SJSA1 (cell line): ENCODE measurements at places on chromosomes 3 and 15.

DNA sequence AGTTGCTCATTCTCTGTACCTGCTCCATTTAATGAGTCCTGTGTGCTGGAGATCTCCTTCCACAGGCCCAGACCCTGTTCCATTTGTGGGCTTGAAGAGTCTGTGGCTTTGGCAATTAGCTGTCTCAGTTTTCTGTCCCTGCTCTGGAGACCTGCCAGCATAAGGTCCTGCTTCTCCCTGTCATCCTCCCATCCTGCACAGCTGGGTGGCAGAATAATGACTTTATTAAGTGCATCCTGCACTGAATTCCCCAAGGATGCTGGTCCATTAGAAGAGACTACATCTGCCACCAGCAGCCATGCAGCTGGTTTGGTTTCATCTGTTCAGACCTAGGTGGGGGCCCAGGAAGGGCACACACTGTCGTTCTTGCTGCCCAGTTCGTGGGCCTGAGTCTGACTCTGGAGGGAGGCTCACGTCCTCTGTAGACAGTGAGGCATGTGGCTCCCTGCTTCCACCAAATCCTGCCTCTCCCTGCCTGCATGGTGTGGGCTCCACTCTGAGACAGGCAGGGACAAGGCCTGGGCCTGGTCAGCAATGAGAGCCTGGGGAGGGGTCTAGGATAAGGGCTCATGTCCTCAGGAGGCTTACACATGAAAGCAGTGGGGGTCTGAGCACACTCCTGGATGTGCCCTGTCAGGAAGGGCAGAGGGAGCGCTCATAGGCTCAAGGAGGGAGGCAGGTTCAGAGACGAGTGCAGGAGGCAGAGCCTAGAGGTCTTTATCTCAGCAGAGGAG, 78.4 kb upstream of the PRR23E start:
- no peak for DNase-seq

DNA sequence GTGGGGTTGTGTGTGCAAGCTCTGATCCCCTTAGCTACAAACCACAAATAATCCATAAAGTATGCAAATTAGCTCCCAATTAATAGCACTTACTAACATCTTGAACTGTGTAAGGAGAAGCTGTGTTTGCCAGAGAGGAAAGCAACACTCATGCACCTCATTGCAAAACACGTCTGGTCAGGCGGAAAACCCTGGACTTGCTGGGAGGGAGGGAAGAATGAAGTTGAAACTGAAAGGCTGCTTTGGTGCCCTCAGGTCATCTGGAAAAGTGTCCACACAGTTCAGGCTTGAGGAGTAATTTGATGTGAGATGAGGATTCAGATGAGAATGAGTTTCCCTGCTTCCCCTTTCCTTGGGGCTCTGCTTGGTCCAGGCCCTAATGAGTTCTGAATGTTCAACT, 185.5 kb upstream of the ANKRD28 start:
- DNase-seq: no peak

DNA sequence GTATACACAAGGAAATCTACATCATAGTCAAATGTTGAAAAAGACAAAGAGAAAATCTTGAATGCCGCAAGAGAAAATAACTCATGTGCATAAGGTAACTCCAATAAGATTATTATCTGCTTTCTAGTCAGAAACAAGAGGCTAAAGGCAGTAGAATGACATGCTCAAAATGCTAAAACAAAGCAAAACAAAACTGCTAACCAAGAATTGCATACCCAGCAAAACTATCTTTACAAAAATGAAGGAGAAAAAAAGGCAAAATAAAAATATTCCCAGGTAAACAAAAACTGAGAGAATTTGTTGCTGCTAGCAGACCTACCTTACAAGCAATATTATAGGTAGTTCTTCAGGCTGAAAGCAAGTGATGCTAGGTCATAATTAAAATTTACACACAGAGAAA, 76.4 kb upstream of the TMEM158 start:
- DNase-seq: no peak

- DNase-seq: no peak
These were observed 466.7 kb downstream of the C3orf38 start for GRCh38 chr3:88616413-88616812.

- no peak for DNase-seq
These were observed 52.6 kb downstream of the MTHFS start for GRCh38 chr15:79844221-79844620.

DNA sequence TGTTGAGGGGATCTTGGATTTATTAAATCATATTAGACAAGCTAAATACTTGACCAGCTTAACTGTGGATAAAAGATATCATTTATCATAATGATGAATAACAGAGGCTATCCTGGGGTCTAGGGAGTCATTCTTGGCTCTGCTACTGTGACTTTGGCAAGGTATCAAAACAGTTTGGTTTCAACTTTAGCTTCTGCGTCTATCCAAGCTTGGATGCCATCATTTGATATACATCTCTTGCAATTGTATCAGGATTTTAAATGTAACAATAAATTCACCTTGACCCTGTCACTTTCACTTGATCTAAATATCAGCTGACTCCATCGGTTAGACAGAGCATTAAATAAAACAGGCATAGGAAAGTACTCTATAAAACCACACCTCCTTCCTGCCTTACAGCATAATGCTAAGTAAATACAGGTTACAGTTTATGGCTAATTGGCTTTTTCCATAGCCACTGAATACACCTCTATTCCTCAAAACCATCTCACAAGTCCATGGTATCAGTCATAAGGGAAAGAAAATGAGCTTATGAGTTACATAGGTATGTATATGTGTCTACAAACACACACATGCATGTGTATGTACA, 262.9 kb downstream of the CTNNB1 start:
- no peak for DNase-seq

GRCh38 chr3:126454437-126455198, 21.1 kb downstream of the ZXDC start:
- no peak for DNase-seq

DNA sequence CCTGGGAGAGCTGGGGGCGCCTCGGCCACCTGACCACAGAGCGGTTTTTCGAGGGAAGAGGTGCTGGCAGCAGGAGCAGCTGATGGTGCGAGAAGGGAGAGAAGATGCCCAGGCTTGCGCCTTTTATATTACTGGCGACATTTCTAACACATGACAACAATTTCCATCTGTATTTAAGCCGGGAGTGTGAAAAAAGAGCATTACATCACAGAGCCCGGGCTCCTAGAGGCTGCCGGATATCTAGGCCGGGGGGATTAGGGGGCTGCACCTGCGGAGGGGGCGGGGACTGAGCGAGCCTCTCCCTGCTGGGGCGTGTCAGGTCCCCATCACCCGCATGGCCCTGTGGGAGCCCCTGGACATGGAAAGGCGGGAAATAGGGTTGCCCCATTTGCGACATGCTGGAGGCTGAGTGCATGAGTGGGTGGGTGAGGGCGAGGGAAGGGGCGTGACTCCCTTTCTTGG, 440.7 kb downstream of the MAGI1 start:
- no peak for DNase-seq

DNA sequence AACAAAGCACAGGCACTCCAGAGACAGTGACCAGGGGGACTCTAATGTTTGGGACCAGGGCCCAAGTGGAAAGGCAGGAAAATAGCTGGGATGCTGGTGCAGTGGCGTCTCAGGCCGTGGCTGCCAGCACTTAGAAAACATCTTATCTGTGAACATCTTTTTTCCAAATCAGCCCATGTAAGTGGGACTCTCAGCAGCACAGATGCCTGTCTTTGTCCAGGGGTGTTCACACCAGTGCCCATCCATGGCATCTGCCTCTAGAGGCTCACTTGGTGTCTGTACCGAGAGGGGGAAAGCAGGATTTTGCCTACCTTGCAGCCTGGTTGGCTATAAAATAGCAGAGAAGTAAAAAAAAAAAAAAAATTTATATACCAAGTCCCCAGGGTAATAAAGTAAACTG, 26.7 kb downstream of the SLC12A8 start:
- DNase-seq: no peak

- no peak for DNase-seq
These were observed 41.7 kb downstream of the KIF15 start for GRCh38 chr3:44803298-44803697.

- DNase-seq: no peak
These were observed 91.6 kb downstream of the RASA2 start for GRCh38 chr3:141578202-141578973.

DNA sequence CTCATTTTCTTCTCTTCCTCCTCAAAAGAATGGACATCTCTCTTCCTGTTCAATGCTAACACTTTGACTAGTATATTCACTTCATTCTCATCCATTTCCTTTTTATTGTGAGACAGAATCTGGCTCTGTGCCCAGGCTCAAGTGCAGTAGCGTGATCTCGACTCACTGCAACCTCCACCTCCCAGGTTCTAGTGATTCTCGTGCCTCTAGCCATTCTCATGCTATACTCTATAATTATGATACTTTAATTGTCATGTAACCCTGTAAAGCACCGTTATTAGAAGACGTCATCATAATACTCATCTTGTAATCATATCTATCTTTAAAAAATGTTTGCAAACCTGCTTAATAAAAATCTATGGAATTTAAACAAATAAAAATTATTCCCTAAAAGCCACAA, 107.0 kb downstream of the SHOX2 start:
- DNase-seq: no peak

DNA sequence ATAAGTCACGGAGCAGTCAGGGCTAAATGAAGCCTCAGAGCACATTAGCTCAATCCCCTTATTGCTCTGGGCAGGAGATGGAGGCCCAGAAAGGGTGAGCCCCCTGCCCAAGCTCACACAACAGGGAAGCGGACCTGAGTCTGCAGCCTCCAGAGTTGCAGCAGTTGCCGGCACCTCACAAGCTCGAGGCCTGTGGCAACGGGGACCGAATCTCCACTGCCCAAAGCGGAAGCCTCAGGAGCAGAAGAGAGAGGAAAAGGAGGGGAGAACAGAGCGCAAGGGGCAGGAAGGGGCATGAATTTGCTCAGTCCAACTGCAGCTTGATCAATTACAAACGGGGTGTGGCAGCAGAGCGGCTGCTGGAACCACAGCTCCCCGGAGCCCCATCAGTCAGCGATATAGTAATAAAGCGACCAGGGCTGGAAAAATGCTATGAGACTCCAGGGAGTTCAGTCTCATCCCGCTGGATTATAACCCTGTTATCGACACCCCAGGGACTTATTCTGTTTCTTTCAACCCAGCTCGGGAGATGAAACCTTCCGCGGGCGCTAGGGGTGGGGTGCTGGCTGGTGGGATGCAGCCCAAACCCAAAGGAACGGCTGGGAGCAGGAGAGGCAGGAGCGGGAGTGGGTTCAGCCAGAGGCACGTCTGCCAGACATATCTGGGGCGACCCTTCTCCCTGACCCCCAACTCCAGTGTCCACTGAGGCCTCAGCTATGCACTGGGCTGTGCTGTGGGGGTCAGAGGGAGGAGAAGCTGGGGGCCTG, 219.7 kb upstream of the LINGO1 start:
- DNase-seq: no peak

DNA sequence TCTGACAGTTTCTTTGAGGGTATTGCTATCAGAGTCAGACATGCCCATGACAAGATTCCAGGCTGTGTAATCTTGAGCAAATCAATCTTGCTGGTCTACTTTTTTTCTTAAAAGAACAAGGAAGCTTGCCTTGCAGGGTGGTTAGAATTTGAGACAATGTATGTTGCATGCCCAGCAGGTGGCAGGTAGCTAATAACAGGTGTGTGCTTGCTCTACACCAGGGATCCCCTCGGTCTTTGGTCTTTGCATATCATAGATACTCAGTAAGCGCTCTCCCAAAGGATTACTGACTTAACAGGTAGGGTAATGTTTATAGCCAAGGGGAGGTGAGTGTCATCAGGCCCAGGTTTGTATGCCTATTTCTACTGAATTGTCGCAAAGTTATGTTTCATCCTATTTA, 37.3 kb downstream of the CACNA1D start:
- no peak for DNase-seq

DNA sequence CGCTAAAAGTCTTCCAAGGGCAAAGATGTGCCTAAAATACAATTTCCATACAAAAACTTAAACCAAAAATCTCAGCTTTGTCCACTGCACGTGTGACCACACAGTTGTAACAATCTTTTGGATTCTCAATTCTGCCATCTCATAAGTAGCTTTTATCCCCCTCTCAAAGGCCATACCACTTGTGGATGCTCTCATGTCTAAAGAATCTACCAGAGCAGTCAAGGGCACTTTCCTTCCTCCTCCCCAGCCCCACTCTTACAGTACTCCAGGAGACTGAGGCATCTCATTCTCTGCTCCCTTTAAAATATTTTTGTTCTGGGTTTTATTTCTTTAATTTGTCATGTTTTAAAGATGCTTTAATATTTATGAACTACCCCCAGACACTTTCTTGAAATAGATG, 102.3 kb upstream of the PFN2 start:
- DNase-seq: no peak

DNA sequence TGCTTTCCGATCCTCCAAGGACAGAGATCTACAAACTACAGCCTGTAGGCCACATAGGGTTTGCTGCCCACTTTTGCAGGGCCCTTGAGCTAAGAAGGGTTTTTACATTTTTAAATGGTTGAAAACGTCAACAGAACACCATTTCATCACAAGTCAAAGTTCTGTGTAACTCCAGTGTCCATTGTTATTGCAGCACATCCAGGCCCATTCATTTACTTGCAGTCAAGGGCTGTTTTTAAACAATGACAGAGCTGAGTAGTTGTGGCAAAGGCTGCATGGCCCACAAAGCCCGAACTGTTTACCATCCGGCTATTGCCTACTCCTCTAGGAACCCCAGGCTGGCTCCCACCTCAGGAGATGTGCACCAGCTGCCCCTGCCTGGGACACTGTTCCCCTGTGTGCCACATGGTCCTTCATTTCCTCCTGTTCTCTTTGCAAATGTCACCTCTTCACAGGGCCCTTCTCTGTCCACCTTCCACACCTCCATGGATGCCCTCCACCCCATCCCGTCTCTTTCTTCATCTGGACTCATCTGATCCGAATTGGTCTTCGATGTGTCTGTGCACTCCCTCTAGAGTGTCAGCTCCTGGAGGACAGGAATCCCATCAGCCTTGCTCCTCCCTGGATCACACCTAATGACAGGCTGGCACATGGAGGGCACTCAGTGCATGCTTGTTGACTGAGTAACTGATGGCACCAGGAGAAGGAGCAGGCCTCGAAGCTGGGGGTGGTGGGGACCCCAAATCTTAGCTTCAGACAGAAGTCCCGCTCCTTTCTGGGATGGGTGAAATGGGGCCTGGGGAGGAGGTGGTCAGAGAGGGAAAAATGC, 69.5 kb upstream of the IQSEC1 start:
- DNase-seq: no peak

DNA sequence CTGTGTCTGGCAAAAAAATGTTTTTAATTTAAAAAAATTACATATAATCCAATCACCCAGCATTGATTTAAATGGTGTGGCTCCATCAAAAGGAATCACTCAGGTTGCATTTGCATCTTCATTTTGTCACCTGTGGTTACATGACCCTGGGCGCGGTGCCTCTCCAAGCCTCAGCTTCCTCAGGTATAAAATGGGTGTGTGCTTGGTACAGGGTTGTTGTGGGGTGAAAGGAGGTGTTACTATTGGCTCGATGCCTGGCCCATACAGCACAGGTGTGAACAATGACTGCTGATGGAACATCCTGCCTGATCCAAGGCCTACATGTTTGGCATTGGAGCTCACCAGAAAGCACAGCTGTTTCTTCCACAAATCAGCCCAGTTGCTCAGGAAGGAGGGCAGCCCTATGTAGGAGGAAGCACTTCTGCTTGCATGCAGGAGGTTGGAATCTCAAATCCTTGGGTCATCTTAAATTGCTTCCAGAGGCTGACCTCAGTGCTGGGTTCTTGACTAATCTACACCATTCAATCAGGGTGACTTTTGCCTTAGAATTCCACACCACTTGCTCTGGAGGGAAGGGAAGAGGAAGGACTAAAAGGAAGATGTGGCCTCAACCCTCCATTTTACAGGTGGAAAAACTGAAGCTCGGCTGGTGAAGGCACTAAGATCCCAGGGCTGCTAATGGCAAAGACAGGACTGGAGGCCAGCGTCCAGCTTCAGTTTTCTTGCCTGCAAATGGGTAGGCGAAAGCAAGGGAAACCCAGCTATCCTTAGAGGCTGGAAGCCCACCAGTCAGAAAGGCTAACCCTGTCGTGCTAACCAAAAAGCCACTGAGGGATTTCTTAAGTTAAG, 31.7 kb downstream of the BHLHE40 start:
- no peak for DNase-seq
